Activated T-helper 1 cell treated with anti-CD3 and anti-CD28 coated beads, Interleukin-2, amount 50 U/mL, for 16 hours (primary cell): ENCODE measurements at places on chromosomes 5 and 9.

DNA sequence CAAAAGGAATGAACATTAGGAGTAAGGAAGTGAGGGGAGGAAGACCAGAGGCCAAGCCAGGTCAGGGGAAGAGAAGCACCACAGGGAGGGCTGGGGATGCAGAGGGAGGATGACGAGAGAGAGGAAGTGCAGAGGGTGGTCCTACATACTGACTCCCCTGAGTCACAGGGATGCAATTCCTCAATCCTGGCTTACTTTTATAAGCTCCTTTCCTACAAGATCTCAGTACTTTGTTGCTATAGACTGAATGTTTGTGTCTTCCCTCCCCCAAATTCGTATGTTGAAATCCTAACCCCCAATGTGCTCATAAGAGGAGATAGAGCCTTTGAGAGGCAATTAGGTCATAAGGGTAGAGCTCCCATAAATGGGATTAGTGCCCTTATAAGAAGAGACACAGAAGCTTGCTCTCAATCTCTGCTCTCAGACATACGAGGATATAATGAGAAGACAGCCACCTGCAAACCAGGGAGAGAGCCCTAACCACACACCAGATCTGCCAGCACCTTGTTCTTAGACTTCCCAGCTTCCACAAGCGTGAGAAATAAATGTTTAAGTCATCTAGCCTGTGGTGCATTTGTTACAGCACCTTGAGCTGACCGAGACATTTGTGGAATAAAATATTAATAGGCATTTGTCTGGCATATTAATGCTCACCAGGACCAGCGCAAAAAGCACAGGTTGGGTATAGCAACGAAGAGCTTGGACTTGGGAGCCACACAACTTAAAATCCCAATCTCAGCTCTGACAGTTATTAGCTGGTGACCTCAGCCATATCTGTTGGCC is 33.4 kb downstream of the GCNT4 start:
- no peak for DNase-seq

GRCh38 chr5:160152901-160153300 is 33.7 kb upstream of the PWWP2A start:
- no peak for DNase-seq

- DNase-seq = no peak
These were observed 2.8 kb upstream of the GADD45G start for GRCh38 chr9:89601856-89602562.

- DNase-seq = no peak
These were observed 72.4 kb upstream of the ZNF622 start for GRCh38 chr5:16538006-16538405.

- DNase-seq = no peak
These were observed 107.9 kb upstream of the LMX1B start for GRCh38 chr9:126505697-126506346.

GRCh38 chr5:73783828-73784227 is 157.8 kb downstream of the ARHGEF28 start:
- DNase-seq = no peak

DNA sequence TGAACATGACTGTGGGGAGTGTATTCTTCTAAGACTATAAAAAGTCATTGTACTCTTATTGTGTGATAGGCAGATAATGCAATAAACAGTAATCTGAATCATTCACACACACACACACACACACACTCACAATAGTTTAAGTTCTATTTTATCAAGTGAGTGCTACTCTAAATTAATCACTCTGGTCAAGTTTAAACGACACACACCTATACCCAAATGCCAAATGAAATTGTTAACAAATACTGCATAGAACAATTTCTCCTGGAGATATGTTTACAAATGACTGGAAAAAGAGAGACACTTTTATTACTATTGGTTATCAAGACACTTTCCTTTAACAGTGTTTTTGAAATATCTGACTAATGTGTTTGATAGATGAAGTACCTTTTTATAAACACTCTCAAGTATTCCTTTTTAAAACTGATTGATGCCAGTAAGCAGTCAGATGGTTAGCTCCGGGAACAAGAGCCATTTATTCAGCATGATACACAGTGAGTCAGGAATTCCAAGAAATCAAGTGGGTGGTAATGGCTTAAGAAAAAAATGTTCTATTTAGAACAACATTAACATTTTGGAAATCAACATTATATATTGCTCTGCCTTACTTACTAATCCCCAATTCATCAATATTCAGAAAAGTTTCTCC is 521.6 kb upstream of the ST8SIA4 start:
- no peak for DNase-seq

GRCh38 chr9:131862261-131862660 is 122.4 kb upstream of the RAPGEF1 start:
- DNase-seq = no peak

- no peak for DNase-seq
These were observed 385.2 kb downstream of the FAM170A start for GRCh38 chr5:120014535-120014934.

DNA sequence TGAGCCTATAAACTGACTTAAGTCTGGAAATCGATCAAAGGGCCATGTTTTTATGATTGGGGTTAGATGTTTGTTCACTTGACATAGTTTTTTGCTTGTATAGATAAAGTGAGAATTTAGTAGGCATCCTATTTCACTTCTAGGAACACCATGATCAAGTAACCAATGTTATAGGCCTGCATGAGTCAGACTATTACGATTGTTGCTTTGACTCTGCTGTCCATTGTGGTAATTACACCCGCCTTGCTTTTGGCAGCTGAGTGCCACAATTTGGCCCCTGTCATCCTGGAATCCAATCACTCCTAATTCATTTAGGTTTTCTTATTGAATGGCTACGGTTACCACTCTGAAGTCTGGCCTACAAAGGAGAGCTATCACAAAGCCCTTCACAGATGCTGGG is 67.8 kb upstream of the IL33 start:
- no peak for DNase-seq

DNA sequence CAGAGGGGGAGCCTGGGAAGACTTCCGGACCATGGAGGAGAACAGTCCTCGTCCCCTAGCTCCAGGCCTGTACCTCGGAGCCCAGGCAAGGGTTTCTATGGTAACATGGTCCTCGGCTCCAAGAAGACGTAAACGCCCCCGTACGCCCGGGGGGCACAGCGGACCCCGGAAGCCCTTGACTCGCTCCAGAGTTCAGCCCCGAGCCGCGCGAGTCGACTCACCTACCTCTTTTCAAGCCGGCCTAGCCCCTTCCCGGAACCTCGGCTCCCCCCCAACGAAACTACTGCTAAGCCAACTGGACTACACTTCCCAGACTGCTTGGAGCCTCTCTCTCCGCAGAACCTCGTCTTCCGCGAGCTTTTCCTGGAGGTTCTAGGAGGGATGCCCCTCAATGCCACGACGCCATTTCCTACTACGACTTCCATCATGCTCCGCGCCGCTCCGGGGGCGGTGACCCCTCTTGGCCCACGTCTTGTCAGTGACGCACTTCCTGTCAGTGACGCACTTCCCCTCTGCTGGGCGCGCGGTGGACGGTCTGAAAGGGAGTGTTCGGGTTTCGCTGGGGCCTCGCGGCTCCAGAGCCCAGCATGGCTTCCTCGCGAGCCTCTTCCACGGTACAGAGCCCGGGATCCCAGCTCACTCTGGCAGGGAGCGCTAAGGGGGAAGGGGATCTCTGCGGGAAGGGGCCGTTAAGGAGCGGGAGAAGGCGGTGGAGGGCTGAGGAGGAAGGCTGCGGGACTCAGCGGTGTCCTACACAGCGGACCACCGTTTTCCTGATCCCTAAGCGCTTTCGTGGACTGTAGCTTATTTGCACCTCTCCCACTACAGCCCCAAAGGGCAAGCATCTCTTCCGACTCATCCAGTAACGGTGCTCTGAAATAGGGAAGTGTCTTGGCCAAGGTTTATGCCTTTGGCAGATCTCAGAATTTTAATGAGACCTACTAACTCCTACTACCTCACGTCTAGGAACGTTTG is at the start of the genes CDC26 and PRPF4:
Gene CDC26 (minus strand): TSS at position 416 of the 975 bp plus-strand sequence. CDS start 3,065 bp downstream, outside the sequence.
Gene PRPF4 (plus strand): TSS at position 502 of the 975 bp plus-strand sequence. CDS start 86 bp downstream, at position 588.
- DNase-seq = peak; percentile 89

DNA sequence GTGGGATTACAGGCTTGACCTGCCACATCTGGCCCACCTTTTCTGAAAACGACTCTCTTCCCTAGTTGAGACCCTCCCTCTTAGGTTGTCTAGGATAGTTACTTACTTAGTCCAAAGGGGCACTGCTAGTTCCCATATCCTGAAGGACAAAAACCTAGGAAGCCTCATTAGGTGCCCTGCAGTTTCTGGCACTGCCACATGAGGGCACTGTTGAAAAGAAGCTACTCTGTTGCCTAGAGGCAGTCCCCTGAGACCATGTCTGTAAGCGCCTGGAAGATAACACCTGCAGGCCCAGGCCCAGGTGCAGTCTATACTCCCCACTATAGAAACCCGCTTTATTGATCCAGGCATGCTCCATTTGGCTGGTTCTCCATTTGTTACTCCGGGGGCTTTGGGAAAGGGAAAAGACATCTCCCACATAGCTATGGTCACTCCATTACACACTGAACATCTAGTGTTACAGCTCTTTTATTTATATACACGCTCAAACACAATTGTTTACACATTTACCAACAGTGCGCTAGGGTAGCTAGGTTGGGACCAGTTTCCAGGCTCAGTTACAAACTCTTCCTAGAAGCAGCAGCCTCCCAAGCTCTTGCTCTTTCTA is 73.4 kb upstream of the PPARGC1B start:
- no peak for DNase-seq

DNA sequence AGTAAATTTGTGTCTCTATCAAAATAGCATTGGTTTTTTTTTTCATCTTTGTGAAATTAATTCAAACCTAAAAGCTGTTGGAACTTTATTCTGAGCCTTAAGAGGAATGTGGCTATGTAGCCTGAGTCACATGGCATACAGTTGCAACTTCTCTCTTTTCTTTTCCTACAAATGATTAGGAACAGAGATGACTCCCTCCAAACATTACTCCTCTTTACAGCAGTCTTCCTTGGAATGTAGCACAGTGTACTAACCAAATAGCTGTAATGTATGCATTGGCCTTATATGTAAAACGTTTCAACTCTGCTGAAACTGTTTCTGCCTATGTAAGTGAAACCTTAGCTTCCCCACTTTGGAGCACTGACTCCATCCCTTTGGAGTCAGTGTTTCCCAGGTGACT is 100.9 kb upstream of the MAP1B start:
- no peak for DNase-seq

DNA sequence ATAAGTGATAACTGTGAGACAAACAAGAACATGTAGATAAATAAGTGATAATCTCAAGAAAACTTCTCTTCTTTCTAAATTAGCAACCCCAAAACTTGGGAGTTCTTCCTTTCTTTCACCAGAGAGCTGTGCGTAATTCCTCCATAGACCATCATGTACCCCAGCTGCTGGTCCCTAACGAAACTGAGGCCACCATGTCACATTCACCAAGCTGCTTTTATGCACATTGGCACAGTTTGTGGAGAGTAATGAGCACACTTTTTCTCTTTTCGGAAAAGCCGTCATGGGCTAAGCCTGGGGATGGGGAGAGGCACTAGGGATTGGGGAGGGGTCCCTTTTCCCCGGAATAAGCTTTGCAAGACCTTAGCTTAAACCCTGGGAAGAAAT is 561.4 kb downstream of the BNC2 start:
- DNase-seq = no peak

DNA sequence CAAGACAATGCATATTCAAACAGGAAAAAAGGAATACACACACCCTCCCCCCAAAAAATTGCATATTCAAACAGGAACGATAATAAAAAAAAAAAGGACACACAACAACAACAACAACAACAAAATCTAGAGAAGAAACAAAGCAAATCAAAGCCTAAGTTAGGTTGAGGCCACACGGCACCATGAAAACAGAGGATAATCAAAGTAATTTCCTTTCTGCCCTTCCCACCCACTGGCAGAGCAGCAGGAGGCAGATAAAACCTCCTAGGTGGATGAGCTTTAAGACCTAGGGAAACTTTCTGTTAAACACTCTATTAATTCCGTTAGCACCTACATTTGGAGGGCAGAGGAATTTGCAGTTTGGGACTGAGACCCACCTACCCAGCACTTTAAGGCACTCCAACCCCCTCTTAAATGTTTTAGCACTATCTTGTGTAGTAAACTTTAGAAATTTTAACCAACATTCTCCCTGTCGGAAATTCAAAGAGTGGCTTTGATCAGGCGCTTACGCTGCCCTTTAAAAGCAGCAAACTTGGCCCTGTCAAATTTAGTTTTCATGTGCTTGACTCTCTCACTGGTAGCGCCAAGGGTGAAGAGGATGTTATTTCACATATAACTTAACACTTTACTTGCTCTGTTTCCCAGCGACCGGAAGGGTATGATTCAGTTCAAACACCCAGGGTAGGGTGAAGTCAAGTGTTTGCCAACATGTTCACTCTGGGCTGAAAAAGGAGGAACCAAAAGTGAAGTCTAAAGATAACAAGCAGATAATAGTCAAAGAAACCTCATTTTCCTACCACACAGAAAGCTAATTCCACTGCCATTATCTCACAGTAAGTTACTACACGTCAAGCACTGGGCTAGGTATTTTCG is 9.2 kb downstream of the ENC1 start:
- DNase-seq = no peak

GRCh38 chr9:34375901-34376595 is 650 bp downstream of the MYORG start:
- peak; percentile 30 for DNase-seq

DNA sequence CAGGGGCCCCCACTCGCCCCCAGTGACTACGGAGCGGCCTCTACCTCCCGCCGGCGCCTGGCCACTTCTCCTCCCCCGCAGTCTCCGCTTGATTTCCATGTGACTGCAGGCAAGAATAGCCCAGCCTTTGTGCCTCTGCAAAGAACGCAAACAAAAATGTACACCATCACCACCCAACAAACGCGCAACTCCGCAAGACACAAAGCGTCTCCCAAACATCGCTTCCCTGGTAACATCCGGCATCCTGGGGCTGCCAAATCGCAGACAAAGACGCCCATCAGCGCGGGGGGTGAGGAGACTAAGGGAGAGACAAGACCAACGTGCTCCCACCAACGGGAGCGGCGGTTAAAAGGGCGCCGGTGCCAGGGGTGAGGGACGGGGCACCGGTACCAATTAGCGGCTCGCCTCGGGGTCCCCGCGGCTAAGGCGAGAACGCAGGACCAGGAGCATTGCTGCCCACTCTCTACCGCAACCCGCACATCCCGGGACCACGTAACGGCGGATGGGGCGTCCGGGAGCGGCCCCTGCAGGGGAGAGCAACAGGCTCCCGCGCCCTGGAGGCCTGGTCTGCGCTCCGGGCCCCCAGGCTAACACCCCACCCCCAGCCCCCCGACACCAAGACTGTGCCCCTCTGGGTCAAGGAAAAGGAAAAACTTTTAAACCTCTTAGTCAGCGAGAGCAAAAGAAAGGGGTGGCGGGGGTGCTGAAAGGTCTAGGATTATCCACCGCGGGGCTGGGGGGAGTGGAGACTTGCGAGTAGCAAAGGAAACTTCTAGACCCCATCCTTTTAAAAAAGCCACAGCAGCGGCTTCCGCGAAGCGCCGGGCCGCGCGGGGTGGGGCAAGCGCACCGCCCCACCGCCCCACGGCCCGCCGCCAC is 885 bp downstream of the MPDZ start:
- no peak for DNase-seq

GRCh38 chr9:98807070-98807813 is at the start of gene GALNT12:
GALNT12 (plus strand) TSS chr9:98807670; CDS start chr9:98807699, 29 bp downstream.
- DNase-seq = peak; percentile 16

- no peak for DNase-seq
These were observed 14.5 kb downstream of the PCDH1 start for GRCh38 chr5:141863569-141864178.

- no peak for DNase-seq
These were observed 14.7 kb upstream of the LARP1 start for GRCh38 chr5:154740483-154740882.
